Stimulated activated CD4-positive, alpha-beta T cell treated with anti-CD3 and anti-CD28 coated beads, Interleukin-1b, Interleukin-23, amount 100 ng/mL, for 24 hours (primary cell): ENCODE measurements at places on chromosomes 2 and 18.
A peak's percentile ranks its signal among the peaks of the same experiment; 100 is the strongest.

DNA sequence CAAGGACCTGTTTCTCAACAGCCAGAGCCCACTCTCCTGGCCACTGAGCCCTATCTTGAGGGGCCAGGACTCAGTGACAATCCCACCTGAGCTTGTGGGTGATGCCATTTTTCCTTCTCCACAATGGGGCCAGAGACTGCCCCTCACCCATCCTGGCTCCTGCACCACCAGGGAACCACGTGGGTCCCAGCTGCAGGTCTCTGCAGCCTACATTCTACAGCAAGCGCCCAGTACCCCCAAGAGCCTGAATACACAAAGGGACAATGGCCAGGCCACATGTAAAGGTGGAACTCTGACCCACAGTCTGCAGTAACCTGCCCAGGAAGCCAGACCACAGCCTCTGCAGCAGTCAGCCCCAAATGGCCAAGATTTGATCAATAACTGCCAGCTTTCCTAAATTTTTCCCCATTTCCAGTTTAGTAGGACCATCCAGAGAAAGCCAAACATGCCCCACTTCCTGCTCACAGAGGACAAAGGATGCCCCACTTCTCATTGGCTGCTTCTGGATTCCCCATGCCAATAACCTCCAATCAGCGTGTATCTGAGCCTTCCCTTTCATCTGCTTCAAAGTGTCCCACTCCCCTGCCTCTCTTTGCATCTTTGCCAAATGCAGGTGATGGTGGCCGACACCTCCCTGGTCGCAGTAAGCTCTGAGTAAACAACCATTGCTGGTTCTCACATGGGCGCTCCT is 19.1 kb downstream of the HS1BP3 start:
- DNase-seq, result no peak

- DNase-seq, result no peak
Observed at GRCh38 chr2:132037527-132038178, 124.1 kb downstream of the ANKRD30BL start.

DNA sequence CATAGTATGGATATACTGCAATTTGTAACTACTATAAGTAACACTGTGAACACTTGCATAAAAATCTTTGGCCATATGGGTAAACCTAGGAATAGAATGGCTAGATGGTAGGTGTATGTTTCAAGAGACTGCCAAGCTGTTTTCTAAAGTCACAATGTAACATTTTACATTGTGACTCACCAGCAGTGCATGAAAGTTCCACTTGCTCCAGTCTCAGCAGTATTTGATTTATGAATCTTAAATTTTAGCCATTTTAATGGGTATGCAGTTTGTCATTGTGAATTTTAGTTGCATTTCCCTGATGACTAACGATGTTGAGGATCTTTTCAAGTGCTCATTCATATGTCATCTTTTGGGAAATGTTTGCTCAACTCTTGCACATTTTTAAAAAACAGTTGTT is 86.1 kb downstream of the FARSB start:
- DNase-seq, result no peak

- DNase-seq, result no peak
Observed at GRCh38 chr18:58391231-58391825, 237.6 kb downstream of the ALPK2 start.

DNA sequence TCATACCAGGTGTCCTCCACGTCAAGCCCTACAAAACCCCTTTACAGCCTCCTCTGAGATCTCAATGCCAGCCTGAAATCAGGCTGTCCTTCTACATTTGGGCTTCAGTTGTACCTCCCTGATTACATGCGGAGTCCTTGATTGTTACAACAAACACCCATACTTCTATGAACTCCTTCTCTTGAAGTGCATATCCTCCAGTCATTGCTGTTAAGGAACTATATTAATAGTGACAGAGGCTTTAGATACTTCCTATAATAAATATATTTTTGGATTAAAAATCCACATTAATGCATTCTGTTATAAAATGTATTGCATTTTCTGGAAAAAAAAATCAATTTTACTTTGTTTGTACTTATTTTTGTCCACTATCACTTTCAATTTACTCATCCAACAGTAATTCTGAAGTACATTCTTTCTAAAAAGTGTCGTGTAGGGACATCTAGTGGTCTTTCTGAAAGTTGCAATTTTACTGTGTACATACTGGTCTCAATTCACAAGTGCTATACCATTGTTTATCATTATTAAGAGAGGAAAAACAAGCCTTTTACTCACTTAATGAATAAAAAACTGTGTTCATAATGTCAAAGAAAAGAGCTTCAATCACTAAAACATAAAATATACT is 316.4 kb downstream of the DSEL start:
- no peak for DNase-seq

DNA sequence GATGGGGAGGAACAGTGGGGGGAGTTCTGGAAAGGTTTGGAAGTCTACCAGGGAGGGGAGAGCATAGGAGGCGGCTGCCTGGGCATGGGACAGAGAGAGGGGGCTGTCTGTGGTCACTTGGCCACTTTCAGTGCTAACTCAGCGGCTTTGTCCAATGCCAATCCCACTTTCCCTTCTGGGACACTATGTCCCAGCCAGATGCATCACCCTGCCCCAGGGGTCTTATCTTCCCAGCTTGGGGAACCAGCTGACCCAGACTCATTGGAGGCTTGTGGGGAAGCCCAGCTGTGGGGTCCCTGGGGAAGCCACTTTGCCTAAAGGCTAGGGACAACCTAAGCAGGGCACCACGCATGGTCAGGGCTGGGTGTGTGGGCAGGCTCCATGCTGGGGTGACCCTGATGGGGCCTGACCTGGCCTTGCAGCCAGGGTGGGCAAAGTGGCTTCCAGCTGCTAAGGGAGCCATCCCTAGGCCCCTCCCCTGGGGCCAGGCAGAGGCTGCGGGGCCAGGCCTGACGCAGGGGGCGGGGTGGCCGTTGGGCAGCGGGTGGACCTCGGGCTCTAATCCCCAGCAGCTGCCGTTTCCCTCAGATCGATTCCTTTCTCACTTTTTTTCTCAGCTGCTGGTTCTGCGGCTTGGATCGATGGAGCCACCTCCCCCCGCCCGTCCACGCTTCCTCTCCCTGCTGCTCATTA is 1.6 kb upstream of the ASIC4 start:
- no peak for DNase-seq

- no peak for DNase-seq
Observed at GRCh38 chr2:235087832-235088495, 136.1 kb downstream of the SH3BP4 start.

- no peak for DNase-seq
Observed at GRCh38 chr2:234841321-234842015, 110.3 kb upstream of the SH3BP4 start.

DNA sequence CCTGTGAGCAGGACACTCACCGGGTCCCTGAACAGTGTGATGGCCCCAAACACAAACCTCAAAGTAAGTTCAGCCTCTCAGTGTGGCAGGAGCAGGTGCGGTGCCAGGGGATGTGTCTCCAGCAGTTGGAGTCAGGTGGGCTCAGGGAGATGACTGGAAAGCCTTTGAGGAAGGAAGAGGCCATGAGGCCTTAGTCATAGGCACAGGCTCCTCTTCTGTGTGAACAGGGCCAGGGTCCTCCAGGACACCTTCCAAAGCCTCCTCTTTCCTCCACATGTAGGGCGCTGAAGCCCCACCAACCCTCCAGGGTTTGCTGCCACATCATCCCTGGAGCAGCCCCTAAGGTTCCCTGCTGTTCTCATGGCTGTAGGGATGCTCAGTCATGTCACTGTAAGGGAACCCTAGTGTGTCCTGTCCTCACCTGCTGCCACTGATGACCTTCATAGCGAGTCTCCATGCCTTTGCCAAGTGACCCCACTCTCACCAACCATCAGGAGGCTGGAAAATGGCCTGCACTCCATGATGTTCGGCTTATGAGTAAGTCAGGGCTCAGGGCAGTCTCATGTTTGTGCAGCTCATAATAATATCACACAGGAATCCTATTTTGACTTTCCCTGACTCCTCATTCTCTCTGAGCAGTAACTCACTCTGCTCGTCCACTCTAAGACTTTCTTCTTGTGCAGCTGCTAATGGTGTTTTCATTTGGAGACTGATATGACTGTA is 1152.9 kb downstream of the RPIA start:
- DNase-seq, result no peak

- DNase-seq, result no peak
Observed at GRCh38 chr2:71710367-71711132, 257.2 kb downstream of the DYSF start.

DNA sequence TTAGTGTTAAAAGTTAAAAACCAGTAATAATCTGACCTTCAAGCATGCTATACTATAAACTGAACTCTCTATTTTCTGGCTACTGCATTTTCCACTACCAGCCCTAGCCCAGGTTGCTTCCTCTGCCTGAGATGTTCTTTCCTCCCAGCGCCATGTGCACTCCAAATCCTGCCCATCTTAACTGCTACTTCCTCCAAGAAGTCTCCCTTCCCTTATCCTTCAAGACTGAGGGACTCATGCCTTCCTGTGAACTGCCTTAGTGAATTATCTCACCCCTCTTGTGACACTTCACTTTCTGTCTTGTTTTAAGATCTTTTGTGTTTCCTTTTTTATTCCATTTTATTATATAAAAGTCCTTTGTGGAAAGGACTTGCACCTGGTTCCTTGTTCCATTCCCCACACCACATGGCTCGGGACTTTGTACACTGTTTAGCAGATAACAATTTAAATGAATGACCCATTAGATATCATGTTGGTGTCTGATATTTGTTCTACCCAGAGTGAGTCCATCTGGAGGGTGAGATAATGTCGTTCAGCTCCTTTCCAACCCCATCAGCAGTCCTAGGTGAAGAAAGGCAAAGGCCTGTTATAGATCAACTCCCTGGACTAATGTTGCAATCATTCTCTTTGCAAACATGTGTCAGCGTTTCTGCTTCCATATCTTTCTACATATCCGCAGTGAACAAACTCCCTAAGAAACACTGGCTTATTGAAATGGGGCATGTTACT is 20.9 kb upstream of the AGFG1 start:
- DNase-seq, result no peak

GRCh38 chr18:67023059-67023458 is 419.2 kb upstream of the CDH19 start:
- DNase-seq, result no peak

DNA sequence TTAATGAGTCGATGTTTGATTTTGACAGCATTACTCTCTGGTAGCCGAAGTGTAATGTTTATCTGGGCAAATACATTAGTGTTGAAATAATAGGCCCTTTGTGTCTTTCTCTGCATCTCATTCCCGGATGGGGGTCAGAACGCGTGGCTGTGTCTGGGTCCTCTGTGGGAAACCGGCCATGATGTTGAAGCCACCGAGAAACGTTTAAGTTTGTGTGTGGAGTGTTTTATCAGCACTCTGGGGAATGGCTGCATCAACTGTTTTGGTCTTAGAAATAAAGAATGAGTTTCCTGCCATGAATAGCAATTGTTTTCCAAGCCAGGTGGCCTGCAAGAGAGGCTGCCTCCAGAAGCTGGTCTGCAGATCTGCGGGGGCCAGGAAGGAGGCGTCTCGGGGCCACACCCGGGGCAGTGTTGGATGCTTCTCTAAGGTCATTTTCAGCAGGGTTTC is 69.7 kb downstream of the RNF144A start:
- DNase-seq, result no peak

- DNase-seq, result no peak
Observed at GRCh38 chr2:240912878-240913809, 7.0 kb downstream of the CROCC2 start.

DNA sequence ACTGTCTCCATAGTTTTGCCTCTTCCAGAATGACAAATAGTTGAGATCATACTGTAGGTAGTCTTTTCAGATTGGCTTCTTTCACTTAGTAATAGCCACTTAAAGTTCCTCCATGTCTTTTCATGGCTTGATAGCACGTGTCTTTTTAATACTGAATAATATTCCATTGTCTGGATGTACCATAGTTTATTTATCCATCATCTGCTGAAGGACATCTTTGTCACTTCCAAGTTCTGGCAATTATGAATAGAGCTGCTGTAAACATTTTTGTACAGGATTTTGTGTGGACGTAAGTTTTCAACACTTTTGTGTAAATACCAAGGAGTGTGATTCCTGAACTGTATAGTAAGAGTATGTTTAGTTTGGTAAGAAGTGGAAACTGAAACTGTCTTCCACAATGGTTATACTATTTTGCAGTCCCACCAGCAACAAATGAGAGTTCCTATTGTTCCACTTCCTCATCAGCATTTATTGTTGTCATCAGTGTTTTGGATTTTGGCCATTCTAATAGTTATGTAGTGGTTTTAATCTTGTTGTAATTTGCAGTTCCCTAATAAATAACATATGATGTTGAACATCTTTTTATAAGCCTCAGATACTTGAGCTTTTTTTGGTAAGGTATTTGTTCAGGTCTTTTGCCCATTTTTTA is 18.9 kb downstream of the LTBP1 start:
- no peak for DNase-seq

DNA sequence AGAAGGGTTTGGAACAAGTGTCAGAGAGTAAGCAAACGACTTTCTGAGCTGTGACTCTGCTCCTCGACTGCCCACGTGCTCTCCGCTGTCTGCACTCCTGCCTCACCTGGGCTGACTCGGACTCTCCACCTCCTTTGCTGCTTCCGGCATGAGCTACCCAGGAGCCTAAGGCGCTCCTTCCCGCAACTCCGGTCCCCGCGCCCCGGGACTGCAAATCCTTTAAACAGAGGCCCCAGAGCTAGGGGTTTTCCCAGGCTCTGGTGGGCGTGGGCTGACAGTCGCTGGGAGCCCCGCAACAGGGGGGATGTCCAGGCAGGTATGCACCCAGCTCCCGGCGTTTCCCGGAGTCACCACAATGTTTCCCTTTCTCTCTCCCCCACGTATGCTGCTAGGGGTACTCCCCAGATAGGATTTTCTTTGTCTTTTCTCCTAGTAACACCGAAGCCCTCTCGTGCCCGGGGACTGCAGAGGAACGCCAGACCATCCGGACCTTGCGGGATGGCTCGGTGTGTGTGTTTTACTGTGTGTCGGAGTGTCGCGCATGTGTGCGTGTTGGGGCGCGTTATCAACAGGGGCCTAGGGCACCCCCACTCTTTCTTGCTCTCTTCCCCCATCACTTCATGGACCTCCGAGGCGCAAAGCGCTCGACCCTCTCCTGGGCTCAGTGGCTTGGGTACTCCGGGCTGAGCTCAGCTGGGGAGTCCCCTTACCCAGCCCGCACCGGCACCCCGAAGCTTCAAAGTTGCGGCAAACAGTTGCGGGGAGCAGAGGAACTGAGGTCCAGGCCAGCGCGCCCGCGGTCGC is 691 bp upstream of the THSD7B start:
- DNase-seq, result no peak

GRCh38 chr2:112259509-112260294 is 4.9 kb upstream of the ZC3H8 start:
- DNase-seq, result peak; percentile 73

GRCh38 chr2:234814374-234814773 is 137.4 kb upstream of the SH3BP4 start:
- no peak for DNase-seq

DNA sequence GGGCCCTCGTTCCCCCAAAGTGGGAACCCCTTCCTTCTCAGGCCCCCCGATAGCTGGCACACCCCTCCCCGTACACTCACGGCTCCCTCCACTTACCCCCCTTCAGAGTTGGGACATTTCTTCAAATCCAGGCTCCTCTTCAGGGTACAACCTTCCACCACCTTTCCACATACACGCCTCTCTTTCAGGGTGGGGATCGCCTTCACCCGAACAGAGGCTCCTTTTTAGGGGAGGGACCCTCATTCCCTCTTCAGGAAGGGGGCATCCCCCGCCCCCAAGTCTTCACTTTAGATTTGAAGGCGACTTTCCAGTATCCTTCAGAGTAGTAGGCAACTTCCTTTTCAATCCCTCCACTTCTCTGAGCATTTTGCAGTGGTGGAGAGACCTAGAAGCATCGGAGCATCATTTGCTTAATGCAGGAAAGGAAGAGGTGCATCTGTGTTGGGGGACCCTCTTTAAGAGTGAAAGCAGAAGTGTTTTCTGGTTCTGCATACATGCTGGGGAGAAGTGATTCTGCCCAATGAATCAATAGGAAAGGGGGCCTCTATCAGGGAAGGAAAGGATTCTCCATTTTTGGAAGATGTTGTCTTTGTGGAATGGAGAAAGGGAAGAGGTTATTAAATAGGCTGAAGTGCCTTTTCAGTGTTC is 845 bp downstream of the EML4 start:
- no peak for DNase-seq
